ENCODE measurements at places on chromosomes 3 and 15. TPM values are rescaled to one million over a fixed set of nuclear protein-coding genes. Genes with fewer than 3 reads are reported as not detected.

Gene PATL2
- polyA plus RNA-seq: 19.8 TPM

Gene GOLGA8R
- not detected for polyA plus RNA-seq

Gene DNAH1
- 1.0 TPM for polyA plus RNA-seq

Gene TNNC1
- polyA plus RNA-seq: not detected

Gene ITIH1
- not detected for polyA plus RNA-seq

Gene BNIP2
- 107 TPM for polyA plus RNA-seq

Gene AP3B2
- polyA plus RNA-seq: not detected

Gene ITIH4
- polyA plus RNA-seq: not detected

Gene CDCP1
- polyA plus RNA-seq: not detected

Gene SAMD7
- polyA plus RNA-seq: not detected

Gene ALS2CL
- 1.2 TPM for polyA plus RNA-seq

Gene APEH
- 119 TPM for polyA plus RNA-seq

All from CD8-positive, alpha-beta memory T cell (primary cell).